Large intestine (tissue), 12 donors: ENCODE measurements at places on chromosomes 12 and 14.

DNA sequence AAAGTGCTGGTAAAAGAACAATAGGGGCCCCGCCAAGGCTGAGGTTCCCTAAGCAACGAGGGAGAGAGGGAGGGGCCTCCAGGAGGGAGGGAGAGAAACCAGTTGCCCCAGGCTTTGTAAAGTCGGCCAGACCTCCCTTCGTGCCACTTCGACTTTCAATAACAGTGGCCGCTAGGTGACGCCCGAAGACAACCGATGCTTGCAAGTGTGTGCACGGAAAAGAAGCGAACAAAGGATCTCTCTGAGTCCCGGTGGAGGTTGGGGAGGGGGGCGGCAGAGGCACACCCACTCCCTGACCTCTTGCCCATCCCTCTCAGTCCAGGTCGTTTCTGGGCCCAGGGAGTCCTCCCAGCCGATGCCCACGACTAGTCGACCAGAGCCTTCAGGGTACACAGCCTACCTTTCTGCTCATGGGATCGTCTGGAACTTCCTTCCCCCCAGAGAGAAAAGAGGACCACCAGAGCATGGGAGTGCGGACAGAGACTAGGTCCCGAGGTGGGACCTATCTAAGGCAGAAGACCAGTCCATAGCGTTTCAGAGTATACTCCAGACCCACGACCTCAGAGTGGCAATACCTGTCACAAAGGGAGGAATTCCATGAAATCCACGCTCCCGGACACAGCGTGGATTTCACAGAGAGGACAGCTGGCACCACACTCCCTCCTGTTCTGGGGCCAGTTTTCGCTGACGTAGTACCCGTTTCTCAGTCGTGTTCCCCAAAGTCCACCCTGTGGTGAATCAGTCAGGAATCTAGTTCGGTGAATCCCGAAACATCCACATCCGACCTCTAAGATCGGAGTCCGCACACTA, 262.7 kb upstream of the ALG10B start:
- DNase-seq: no peak

DNA sequence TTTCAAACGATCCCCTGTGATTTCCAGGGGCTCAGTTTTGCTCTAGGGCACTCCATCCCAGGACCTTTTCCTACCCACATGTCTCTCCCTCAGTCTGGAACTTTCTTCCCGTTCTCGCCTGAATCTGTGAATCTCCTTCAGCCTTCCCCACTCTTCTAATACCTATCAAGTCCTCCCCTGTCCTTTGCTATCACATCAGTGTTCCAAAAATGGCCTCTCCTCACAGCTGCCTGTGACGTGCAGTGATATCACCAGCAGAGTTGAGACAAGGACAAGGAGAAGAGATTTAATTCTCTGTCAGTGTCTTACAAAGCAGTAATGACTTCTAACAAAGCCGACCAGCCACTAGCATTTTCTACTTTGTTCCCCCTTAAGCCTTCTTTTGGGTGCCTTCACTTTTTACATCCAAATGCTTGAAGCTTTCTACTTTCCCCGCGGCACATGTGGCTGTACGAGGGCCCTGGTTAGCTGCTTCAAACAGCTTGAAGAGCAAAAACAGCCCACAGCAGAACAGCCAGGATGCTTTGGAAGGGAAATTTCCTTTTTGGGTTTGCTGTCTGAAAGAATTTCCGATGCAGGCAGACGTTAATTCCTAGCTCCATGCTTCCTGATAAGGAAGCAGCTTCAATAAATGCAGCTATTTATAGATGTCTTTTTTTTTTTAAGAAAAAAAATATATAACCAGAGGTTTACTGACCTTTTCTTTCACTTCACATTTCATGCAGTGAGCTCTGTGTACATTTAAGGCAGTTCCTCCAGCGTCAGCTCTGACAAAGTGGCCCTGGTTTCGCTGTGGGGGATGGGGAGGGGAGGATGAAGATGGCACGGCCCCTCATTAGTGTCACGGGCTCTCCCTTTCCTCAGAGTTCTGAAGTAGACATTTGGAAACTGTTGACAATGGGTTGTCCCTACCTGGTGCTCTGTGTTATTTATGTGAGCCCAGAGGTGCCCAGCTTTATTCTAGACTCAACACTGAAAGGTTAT, 109.3 kb downstream of the ETV6 start:
- peak; percentile 50 for DNase-seq

- DNase-seq: peak; percentile 78
Observed at GRCh38 chr12:121217063-121217462, 7.1 kb downstream of the P2RX4 start.

DNA sequence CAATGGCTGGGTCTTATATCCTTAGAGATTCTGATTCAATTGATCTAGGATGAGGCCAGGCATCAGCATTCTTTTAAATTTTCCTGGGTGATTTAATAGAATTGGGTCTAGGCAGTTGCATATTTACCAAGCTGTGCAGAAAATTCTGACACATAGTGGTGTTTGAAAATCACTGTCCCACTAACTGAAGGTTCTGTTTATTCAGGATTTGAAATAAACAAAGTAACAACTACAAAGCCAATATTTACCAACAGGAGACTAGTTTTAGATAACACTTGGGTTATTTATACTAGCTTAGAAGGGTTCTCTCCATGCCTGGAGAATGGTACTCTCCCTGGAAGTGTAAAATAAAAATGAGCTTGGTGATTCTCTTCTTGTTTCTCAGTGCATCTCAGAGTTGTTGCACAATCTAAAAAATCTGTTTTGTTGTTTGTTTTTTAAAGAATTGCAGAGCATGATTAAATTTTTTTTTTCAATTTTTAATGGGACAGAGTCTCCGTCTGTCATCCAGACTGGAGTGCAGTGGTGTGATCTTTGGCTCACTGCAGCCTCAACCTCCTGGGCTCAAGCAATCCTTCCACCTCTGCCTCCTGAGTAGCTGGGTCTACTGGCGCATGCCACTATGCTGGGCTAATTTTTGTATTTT, 16.9 kb downstream of the BEST3 start:
- DNase-seq: no peak

GRCh38 chr12:130556486-130557055, 159.5 kb downstream of the RIMBP2 start:
- DNase-seq: no peak

DNA sequence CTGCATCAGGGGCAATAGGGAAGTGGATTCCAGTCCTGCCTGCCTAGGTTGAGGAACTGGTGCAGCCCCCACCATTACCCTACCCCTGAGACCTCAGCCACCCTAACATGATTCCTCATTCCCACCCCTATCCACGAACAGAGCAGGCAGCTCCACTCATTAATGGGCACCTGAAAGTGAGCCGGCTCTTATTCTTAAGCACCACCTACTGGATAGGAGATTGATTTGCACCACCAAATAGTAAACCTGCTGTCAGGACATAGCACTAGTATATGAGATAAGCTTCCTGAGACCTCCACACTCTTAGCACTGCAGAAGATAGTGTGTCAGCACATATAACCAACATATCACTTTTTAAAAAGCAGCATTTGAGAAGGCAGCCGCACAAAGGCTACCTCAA, 573.2 kb downstream of the SOX5 start:
- DNase-seq: no peak

GRCh38 chr14:94407906-94408305, 19.5 kb upstream of the SERPINA1 start:
- no peak for DNase-seq

GRCh38 chr12:56029666-56030293, 8.9 kb downstream of the IKZF4 start:
- DNase-seq: peak; percentile 52

- DNase-seq: no peak
Observed at GRCh38 chr12:106197906-106198623, 49.8 kb downstream of the CKAP4 start.

GRCh38 chr14:60064491-60065072, 27.1 kb upstream of the PCNX4 start:
- DNase-seq: no peak

- DNase-seq: no peak
Observed at GRCh38 chr12:10634427-10634826, 21.0 kb upstream of the MAGOHB start.
